ENCODE measurements at places on chromosomes 3 and 15. TPM values are rescaled to one million over a fixed set of nuclear protein-coding genes. Genes with fewer than 3 reads are reported as not detected.

CPNE4 gene
- total RNA-seq = 1.8 TPM

GOLGA6L7 gene
- total RNA-seq = not detected

DNA sequence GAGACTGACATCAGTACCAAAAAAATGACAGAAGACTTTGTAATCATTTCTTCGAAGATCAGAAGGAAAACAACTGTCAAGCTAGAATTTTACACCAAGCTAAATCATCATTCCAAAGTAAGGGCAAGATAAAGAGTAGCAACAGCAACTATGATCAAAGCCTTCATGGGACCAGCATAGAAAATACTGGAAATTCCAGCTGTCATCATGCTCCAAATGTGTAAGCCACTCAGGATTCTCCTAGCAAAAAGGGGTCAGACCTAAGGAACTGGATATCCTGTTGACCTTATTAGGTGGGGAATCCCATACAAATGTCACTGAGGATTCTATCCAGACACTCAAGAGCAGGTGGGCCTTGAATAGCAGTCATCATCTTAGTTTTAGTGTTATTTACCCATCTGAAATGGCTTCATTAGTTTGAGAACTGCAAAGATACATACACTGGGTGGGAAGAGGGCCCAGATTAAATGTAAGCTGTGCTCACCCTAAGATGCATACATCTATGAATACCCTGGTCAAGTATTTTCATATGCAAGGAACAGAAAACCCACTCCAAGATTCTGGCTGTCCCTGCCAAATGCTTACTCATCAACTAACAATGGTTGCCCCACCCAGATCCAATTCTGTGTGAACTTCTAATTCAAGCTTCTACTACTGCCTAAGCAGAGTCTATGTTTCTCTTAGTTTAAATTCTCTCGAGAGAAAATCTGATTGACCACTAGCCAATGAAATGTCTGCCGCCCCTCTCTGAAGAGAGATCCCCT is 33.5 kb downstream of the CLDN18 start:
- DNase-seq = no peak
- no peak overlapping the region for H3K4me3 ChIP-seq
- no peaks in the 10 kb centered on the region for H3K27me3 ChIP-seq
- H3K4me1 ChIP-seq = no peaks in the 10 kb centered on the region
- H3K27ac ChIP-seq = no peak overlapping the region
- H3K36me3 ChIP-seq = no peaks in the 10 kb centered on the region

DNA sequence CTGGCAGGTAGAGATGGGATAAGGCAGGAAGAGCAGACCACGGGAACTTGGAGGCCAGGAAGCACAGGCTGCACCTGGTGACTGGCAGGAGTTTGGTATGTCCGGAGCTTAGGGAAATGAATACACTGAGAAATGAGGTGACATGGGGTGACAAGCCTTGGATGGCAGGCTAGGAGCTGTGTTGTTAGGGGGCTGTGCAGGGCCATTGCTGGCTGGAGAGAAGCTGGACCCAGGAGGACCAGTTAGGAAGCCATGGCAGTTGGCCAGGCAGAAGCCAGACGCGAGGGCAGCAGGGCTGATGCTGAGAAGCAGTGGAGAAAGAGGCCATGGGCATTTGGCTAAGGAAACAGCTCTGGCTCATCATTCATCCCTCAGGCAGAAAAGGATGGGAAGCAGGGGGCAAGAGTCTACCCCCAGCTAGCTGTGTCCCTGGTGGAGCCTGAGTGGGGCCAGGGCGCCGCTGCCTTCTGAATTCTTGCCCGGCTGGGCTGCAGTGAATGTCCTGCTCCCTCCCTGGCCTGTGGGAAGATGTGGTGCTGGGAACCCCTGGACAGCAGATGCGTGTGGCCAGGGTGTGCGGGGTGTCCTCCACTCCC is 255.8 kb downstream of the FAM43A start:
- H3K27me3 ChIP-seq = no peaks in the 10 kb centered on the region
- peaks cover 46% of the 10 kb centered on the region for H3K4me1 ChIP-seq
- H3K36me3 ChIP-seq = no peaks in the 10 kb centered on the region
- H3K4me3 ChIP-seq = no peak overlapping the region

TPRA1 gene
- 35.6 TPM for total RNA-seq

Data from spleen (tissue), 13 donors.